ENCODE measurements at places on chromosomes 12 and 14.

DNA sequence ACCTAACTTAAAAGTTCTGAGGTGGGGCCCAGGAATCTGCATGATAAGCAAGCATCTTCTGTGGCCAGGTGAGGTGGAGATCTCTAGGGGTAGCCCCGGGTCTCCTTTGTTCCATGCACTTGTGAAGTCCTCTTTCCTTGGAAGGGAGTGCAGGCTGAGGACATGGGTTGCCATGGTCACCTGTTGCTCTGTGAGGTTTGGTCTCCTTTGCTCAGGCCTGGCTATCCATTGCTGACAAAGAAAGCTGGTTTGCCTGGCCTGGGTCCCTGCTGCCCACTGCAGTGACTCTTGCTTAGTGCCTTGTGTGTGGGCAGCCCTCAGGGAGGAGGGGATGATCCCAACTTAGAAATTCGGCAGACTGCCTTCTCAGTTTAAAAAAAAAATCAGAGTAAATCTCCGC lies 11.1 kb downstream of the NRXN3 start:
- DNase-seq: no peak

DNA sequence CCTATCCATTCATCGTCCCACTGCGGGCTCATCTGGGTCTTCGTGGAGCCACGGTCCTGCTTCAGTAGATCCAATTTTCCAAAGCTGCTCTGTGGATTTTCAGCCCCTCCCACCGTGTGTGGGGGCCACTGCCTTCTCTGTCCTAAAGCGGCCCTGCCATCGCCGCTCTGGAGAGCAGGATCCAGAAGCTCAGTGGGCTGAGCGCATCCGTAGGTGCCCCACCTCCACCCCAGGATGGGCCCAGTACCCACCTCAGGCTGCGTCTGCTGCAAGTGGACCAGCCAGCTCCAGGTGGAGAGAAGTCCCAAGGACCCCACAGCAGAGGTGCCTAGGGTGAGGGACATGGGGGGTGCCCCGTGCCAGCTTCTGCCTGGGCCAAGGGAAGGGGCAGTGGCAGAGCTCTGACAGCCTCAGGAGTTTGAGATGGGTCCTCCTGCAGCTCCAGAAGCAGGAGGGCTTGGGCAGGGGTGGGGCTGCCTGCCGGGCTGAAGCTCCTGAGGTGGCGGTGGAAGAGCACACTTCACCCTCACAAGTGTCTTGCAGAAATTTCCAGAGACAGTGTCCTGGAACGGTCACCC lies 148.1 kb upstream of the C14orf180 start:
- no peak for DNase-seq

DNA sequence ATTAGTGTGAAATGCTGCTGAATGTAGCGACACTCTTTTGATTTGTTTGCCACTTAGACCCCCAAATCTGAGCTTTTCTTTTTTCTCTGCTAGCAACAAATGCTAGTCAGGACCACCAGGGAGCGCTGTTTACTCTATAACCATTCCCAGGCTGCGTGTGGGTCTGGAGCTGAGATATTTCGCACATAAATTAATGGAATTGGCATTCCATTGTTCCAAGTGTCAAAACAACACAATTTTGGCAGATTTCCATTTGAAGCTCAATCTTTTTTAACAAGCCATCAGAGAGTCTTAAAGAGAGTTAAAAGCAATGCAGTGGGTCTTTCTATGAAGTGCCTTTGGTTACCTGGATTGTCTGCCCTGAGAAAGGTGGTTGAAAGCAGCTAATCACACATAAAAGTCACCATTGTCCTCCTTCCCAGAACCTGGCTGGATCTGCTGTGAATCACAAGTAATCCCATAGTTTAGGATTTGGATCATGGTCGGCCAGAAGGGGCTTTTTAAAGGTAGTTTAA lies 7.4 kb upstream of the TMEM132C start:
- no peak for DNase-seq

GRCh38 chr14:75226755-75227544 lies 50.5 kb upstream of the TMED10 start:
- DNase-seq: no peak

- DNase-seq: no peak
Observed at GRCh38 chr12:78386871-78387270, 477.7 kb upstream of the SYT1 start.

GRCh38 chr12:58099476-58099875 lies 158.1 kb downstream of the ATP23 start:
- no peak for DNase-seq

GRCh38 chr14:74572726-74573301 lies 39.2 kb downstream of the LTBP2 start:
- DNase-seq: no peak

DNA sequence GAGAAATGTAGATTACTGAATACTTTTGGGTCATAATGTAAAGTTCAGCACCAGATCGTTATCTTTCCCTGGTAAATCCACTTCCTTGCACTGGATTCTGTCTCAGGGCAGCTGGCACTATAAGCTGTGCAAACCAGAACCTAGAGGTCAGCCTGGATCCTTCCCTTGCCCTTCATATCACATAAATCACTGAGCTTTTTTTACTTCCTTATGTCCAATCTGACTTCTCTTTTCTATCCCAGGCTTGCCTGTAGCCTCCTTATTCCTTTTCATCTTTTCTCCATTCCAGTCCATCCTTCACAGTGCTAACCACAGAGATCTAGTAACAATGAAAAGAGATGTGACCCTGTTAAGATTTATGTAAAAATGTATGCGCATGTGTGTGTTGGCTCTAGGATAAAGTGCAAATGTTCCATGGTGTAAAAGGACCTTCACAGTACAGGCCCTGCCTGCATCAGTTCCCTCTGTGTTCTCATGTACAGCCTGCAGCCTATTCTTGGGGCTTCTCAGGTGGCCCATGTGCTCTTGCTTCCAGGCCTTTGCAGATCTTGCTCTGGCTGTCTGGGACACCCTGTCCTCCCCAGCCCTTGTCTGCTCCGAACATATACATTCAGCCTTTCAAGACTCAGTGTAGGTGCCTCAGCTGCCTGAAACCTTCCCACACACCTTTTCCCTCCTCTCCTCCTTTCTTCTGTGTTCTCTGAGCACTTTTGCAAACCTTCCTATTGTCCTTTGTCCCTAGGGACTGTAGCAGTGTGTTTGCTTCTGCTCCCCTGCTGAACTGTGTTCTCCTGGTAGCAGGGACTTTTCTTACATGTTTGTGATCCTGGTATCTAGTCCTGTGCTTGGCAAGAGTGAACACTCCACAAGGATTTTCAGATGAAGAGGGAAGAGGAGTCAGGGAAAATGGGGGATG lies 30.0 kb downstream of the PELI2 start:
- no peak for DNase-seq

DNA sequence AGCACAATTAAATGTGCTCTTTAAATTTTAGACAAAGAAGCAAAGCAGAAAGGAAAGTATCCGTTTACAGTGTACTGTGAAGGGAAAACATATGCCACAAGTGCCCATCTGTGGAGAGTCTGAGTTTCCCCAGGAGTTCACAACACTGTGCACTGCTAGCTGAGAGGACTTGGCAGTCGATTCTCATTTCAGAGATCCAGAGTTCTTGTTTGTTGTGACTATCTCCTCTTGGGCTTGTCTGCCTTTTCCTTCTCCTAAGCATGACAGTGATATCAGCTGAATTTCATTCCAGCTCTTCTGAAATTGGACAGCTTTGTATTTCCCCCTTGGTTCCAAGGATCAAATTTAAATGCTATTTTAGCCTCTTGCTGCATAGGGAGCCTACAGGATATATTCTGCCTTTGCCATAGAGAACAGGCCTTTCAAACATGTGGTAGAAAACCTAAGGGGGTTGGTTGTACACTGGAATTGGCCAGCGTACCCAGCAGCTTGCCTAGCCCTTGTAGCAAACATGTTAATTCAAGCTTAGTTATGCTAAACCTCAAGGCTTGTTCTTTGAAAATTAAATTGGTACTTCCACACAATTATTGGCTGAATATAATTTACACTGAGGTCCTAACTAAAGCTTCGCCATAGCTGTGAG lies 259.2 kb upstream of the NOVA1 start:
- no peak for DNase-seq

DNA sequence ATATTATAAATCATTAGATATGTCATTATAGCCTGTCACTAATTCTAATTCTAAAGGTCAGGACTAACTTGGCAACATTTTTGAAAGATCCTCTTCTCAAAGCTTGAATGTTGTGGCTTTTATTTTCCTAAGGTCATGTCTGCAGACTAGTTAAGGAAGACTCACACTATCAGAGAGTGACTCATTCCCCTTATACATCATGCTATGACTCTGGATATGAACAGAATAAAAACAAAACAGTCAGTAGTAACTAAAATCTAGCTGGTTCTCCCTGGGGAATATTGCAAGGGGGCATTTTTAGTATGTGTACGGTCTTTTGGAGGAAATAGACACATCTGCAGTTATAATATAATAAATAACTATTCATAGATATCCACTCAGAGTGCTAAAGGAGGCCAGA lies 170.6 kb downstream of the SLC2A13 start:
- peak; percentile 1 for DNase-seq

DNA sequence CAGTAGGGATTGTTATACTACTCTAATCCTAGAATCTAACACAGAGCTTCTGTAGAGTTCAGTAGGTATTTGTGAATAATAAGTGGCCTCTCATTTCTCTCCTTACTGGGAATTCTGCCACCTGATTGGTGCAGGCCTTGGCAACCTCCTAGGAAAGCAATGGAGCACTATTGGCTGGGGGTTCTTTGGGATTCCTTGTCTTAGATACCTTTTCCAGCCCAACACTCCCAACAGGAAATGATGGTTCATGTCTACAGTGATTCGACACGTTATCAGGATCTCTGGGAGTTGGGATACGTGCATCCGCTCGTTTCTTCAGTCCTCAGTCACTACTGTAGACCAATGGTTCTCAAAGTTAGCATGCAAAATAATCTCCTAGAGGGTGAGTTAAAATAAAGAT lies 67.4 kb downstream of the ELK3 start:
- DNase-seq: no peak

DNA sequence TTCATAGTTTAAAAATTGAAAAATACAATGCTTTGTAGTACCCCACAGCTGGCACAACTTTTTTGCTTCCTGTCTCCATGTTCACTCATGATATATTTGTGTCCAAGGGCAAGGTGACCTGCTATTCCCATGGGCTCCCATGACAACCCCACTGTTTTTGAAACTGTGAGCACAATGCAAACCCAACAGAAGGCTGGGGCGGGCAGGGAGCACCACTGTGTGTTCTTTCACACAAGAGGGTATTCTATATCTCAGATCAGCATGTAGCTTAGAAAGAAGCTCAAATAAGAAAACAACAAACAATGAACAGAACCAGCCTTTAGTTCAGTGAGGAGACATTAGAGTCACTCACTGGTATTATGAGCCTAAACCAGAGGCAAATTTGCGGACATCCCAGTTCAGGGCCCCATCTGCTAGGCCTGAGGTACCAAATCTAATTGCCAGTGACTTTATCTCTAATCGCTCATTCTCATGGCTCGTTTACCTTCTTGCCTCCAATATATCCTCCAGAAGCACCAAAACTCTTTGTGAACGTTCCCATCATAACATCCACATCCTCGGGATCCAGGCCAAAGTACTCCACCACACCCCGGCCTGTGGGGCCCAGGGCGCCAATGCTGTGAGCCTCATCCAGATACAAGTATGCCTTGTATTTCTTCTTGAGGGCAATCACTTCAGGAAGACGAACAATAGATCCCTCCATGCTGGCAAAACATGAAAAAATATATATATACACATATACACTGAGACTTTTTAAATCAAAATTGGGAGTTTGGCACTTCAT lies 56.4 kb upstream of the ISM2 start:
- no peak for DNase-seq

DNA sequence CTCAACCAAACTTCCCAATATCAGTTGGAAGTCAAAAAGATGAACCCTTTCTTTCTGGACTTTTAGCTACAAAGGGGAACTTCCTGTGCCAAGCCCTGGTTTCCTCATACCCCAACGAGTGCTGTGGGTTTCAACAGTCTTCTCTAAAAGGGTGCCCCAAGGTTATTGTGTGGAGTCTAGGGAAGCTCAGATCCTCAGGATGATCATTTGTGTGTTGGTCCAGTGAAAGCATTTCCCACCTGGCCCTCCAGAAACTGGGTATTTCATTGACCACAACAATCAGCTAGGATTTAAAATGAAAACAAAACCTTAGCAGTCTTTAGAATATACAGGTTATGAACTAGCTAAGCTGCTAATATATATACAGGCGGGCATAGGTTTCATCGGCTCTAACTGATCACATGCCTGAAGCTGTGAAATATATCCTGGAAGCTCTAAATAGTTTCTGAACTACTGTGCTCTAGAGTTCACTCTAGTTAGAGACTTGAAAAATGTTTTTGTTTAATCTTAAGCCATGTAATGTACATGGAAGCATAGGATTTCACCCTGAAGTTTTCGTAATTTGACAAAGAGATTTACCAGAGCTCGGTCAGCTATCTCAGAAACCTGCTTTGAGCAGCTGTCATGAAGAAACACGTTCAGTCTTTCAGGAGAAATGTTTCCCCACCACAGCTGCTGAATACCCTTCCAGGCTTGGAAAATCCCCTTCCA lies 29.6 kb downstream of the P2RX4 start:
- no peak for DNase-seq

GRCh38 chr12:100566887-100567637 lies 6.4 kb upstream of the GAS2L3 start:
- DNase-seq: no peak

GRCh38 chr12:71139153-71139735 lies 18.6 kb downstream of the TSPAN8 start:
- no peak for DNase-seq

DNA sequence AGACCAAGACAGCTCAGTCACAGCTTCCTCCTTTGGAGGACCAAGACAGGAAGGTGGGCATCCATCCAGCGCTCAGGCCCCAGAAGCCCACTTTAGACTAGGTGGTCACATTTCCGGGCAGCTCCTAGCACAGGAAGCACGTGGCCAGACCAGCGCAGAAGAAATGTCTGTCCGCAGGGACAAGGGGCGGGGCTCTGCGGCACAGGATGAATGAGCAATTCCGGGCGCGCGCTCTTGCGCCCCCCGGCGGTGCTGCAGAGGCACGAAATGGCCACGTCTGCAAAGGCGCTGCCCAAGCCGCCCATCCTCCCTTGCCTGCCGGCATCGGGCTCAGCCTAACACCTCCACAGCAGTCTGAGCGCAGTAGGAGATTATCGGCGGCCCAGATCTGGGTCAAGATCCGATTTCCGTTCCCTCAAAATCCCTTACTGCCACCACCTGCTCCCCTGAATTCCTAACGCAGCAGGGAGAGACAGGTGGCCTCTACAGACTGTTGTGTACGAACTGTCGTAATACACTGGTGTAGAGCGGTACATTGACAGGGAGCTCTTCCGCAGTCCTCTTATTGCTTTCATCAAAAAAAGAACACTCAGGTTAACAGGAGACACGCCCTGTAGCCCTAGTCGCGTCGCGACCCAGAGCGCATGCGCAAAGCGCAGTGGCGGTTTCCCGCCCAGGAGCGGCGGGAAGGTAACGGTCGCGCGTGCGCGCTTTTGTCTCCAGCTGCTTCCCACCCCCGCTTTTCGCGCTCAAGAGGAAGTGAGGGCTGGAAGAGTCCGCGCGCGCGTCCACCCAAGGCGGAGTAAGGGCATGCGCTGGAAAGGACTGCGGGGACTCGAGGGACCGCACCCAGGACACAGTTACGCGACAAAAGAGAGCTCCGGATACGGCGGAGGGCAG lies 794 bp downstream of the TUBA1B start:
- peak; percentile 88 for DNase-seq
